Neural progenitor cell (in vitro differentiated cells): ENCODE measurements at places on chromosomes 1 and 21. TPM values are rescaled to one million over a fixed set of nuclear protein-coding genes. Genes with fewer than 3 reads are reported as not detected.

COL6A1 gene
- 12.6 and 52.2 TPM in 2 replicates for total RNA-seq

KCNC4 gene
- total RNA-seq, result 1.3 and 2.0 TPM in 2 replicates

LIX1L gene
- 12.5 and 13.6 TPM in 2 replicates for total RNA-seq

ANKRD34A gene
- 0.06 and 0.28 TPM in 2 replicates for total RNA-seq

GLIS1 gene
- total RNA-seq, result not detected in 2 replicates

LINGO4 gene
- not detected in 2 replicates for total RNA-seq

SYT14 gene
- total RNA-seq, result 8.9 and 16.1 TPM in 2 replicates

KRTAP7-1 gene
- not detected in 2 replicates for total RNA-seq

KIRREL1 gene
- 39.5 and 70.7 TPM in 2 replicates for total RNA-seq

TTC39A gene
- 0.94 and 1.2 TPM in 2 replicates for total RNA-seq

AADACL3 gene
- not detected in 2 replicates for total RNA-seq

CATSPERE gene
- total RNA-seq, result 0.86 and 1.1 TPM in 2 replicates

DNA sequence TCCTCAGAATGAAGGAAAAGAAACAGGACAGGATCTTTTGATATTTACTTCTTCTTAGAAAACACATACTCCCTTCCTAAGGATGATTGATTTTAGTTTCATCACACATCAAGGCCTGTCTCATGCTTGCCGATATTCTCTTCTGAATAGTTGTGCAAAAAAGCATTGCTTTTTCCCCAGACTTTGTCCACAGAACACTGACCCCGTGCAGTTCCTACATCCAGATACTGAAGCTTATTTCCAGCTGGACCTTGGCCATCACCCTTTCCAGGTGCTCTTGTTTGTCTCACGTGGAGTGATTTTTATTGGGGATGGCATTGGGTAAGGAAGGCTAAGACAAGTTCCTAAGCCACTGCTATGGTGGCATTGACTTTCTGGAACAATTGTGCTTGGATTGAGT, 197.3 kb upstream of the HOOK1 start:
- H3K4me1 ChIP-seq, result no peaks in the 10 kb centered on the region
- no peak for DNase-seq
- no peaks in the 10 kb centered on the region for H3K27me3 ChIP-seq
- H3K27ac ChIP-seq, result no peak overlapping the region
- H3K36me3 ChIP-seq, result no peaks in the 10 kb centered on the region

DNA sequence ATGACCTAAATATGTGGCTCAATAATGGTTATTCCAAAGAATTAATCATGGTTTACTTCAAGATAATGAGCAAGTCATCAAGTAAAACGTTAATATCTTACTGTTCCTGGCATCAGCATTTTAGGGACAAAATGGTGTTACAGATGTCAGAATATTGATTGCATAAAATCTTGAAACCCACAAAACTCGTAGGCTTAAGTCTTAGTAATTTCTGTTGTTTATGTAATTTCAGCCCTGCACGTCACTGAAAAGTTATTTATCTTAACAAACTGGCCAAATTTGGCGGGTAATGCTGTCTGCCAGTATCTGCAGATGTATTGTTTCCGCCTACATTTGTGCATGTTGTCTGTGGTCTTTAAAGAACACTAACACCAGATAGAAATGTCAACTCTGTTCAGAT, 25.8 kb downstream of the CDC7 start:
- no peaks in the 10 kb centered on the region for H3K27me3 ChIP-seq
- peaks cover 6% of the 10 kb centered on the region for H3K4me1 ChIP-seq
- H3K36me3 ChIP-seq, result peaks cover 5% of the 10 kb centered on the region
- H3K27ac ChIP-seq, result no peak overlapping the region

DNA sequence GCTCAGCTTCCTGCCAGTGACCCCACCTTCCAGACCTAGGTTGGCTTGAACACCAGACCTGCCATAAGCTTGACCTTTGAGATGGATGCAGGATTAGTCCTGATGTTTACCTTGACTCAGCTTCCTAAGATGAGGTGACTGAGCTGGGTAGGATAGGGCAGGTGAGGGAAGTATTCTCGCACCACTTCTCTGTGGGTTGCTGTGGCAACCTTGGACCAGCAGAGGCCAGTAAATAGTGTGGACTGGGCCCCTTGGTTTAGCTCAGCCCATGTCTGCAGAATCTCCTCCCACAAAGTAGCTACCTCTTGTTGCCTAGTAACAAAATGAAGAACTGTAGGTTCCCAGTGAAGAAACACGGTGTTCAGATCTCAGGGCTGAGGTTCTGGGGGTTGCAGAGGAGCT, 8.4 kb downstream of the RPS6KA1 start:
- no peak overlapping the region for H3K27ac ChIP-seq
- H3K27me3 ChIP-seq, result no peaks in the 10 kb centered on the region
- H3K4me1 ChIP-seq, result peaks cover 7% of the 10 kb centered on the region
- H3K36me3 ChIP-seq, result no peaks in the 10 kb centered on the region
- no peak overlapping the region for H3K4me3 ChIP-seq

- H3K27ac ChIP-seq, result no peak overlapping the region
- no peaks in the 10 kb centered on the region for H3K4me1 ChIP-seq
- DNase-seq, result no peak
- H3K36me3 ChIP-seq, result no peaks in the 10 kb centered on the region
- H3K27me3 ChIP-seq, result no peaks in the 10 kb centered on the region
Measured at GRCh38 chr1:227416156-227416830, 98.0 kb upstream of the CDC42BPA start.

GRCh38 chr1:234258071-234258470, 115.2 kb upstream of the COA6 start:
- no peak overlapping the region for H3K4me3 ChIP-seq
- H3K27me3 ChIP-seq, result no peaks in the 10 kb centered on the region
- no peaks in the 10 kb centered on the region for H3K4me1 ChIP-seq
- no peak for DNase-seq
- H3K27ac ChIP-seq, result no peak overlapping the region
- H3K36me3 ChIP-seq, result no peaks in the 10 kb centered on the region

DNA sequence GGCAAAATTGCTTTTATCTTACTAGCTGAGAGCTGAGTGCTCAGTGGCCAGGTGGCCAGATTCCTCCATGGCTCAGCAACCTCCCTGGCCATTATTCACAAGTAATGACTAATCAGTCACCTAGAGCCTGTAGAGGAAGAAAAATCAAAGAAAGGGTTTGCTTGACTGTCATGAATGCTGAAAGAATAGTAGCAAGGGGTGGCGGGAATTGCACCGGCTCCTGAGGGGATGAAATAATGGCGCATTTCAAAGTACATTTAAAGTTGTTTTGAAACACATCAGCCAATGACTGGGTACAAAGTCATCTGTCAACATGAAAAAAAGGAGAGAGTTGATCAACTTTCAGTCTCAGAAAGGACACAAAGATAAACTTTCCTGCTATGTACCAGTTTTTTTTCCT, 99.5 kb downstream of the OMA1 start:
- no peaks in the 10 kb centered on the region for H3K36me3 ChIP-seq
- peak; percentile 33 for DNase-seq
- peaks cover 26% of the 10 kb centered on the region for H3K4me1 ChIP-seq
- no peaks in the 10 kb centered on the region for H3K27me3 ChIP-seq
- no peak overlapping the region for H3K4me3 ChIP-seq
- no peak overlapping the region for H3K27ac ChIP-seq

GRCh38 chr1:61424382-61424781, 300.6 kb downstream of the TM2D1 start:
- no peaks in the 10 kb centered on the region for H3K36me3 ChIP-seq
- no peaks in the 10 kb centered on the region for H3K27me3 ChIP-seq
- no peak for DNase-seq
- H3K4me3 ChIP-seq, result no peak overlapping the region

GRCh38 chr1:161502641-161503393, 2.4 kb upstream of the FCGR2A start:
- H3K4me1 ChIP-seq, result peaks cover 6% of the 10 kb centered on the region
- no peak for DNase-seq
- H3K27me3 ChIP-seq, result peaks cover 35% of the 10 kb centered on the region
- no peaks in the 10 kb centered on the region for H3K36me3 ChIP-seq

DNA sequence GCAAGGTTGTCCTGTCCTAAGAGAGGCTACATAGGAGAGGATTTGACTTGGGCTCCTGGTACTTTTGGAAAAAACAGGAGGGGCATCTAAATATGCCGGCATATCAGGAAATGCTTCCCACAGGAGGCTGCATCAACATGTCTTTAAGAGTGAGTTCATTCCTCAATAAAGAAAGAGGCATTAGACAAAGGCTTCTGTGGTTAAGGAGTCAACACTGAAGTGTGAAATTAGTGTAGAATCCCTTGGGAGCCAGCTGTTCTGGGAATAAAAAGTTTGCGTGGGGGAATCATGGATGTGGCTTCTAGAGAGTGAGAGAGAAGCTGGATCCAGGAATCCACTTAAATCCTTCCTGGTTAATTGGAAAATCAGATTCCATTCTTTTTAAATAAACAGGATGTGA, 69.5 kb downstream of the DNM3 start:
- H3K27ac ChIP-seq, result no peak overlapping the region
- H3K4me1 ChIP-seq, result peaks cover 8% of the 10 kb centered on the region
- H3K36me3 ChIP-seq, result no peaks in the 10 kb centered on the region
- H3K27me3 ChIP-seq, result no peaks in the 10 kb centered on the region
- no peak for DNase-seq
- H3K4me3 ChIP-seq, result no peak overlapping the region

- H3K4me3 ChIP-seq, result no peak overlapping the region
- H3K36me3 ChIP-seq, result no peaks in the 10 kb centered on the region
- H3K27ac ChIP-seq, result no peak overlapping the region
- no peak for DNase-seq
- H3K4me1 ChIP-seq, result no peaks in the 10 kb centered on the region
Measured at GRCh38 chr21:35579520-35580293, 480.6 kb downstream of the SETD4 start.

DNA sequence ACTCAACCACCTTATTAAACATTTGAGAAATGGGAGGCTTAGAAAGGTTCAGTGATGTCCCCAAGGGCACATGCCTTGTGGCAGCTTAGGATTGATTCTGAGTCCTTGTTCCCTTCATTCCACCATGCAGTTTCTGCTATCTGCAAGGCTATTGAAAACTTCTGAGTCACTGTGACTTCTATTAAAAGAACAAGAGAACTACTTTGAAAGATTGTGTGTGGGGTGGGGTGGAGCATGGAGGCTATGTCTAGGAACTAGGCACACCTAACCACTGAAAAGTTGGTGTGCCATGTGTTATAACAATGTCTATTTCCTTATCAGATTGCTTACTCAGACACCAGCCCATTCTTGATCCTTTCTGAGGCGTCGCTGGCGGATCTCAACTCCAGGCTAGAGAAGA, 10.8 kb downstream of the MTARC1 start:
- no peak overlapping the region for H3K4me3 ChIP-seq
- H3K4me1 ChIP-seq, result no peaks in the 10 kb centered on the region
- no peak overlapping the region for H3K27ac ChIP-seq
- DNase-seq, result no peak

DNA sequence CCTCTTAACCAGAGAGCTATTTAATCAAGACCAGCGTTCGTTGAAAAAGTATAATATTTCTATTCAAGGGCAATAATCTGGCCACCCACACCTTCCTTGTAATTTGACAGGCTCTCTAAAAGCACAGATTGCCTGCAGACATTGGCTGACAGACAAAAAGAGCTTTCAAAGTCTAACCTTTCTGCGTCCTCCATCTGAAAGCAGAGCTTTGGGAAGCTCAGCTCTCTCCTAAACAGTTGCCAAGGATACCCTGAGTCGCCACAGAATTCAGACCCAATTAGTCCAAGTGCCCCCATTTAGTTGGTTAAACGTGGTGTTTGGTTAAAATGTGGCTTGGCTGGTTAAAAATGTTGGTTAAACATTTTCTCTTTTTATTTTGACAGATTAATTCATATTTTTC, 33.7 kb upstream of the PLA2G2C start:
- H3K36me3 ChIP-seq, result no peaks in the 10 kb centered on the region
- H3K4me1 ChIP-seq, result peaks cover 16% of the 10 kb centered on the region
- peaks cover 45% of the 10 kb centered on the region for H3K27me3 ChIP-seq
- DNase-seq, result peak; percentile 28
- H3K4me3 ChIP-seq, result no peak overlapping the region

DNA sequence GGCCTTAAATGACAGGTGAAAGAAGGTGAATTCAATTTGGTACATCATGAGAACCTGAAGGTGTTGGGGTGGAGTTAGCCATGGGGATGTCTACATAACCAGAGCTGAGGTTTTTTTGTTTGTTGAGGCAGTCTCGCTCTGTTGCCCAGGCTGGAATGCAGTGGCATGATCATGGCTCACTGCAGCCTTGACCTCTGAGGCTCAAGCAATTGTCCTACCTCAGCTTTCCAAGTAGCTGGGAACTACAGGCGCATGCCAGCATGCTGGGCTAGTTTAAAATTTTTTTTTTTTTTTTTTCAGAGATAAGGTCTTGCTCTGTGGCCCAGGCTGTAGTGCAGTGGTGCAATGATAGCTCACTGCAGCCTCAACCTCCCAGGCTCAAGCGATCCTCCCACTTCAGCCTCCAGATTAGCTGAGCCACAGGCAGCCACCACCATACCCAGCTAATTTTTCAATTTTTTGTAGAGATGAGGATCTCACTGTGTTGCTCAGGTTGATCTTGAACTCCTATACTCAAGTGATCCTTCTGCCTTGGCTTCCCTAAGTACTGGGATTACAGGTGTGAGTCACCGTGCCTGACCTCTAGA, 1.9 kb upstream of the MPZ start:
- DNase-seq, result no peak
- H3K27me3 ChIP-seq, result no peaks in the 10 kb centered on the region
- H3K4me1 ChIP-seq, result peaks cover 26% of the 10 kb centered on the region
- H3K27ac ChIP-seq, result no peak overlapping the region

GRCh38 chr1:181646710-181647109, 163.4 kb downstream of the CACNA1E start:
- no peak overlapping the region for H3K4me3 ChIP-seq
- H3K4me1 ChIP-seq, result no peaks in the 10 kb centered on the region
- H3K27ac ChIP-seq, result no peak overlapping the region
- DNase-seq, result no peak
- H3K27me3 ChIP-seq, result no peaks in the 10 kb centered on the region
- H3K36me3 ChIP-seq, result no peaks in the 10 kb centered on the region

- H3K27me3 ChIP-seq, result peaks cover 19% of the 10 kb centered on the region
- H3K27ac ChIP-seq, result no peak overlapping the region
- DNase-seq, result no peak
- peaks cover 64% of the 10 kb centered on the region for H3K4me1 ChIP-seq
- H3K4me3 ChIP-seq, result no peak overlapping the region
- no peaks in the 10 kb centered on the region for H3K36me3 ChIP-seq
Measured at GRCh38 chr1:205438213-205439158, 16.6 kb upstream of the LEMD1 start.

DNA sequence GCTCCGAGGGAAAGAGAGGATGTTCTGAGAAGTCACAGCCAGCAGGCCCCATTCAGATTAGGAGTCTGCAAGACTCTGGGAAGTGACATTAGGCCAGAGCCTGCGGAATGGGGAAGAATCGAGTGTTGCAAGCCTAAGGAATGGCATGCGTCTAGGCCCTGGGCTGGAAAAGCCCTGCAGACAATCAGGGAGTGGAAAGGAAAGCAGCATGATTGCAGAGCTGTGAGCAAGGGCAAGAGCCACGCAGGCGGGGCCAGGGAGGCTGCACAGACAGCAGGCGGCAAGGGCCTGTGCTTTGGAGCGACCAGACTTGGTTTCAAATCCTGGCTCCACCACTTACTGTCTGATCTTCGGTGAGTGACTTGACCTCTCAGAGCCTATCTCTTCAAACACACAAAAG, 118.2 kb downstream of the RRAGC start:
- H3K27me3 ChIP-seq, result no peaks in the 10 kb centered on the region
- H3K27ac ChIP-seq, result no peak overlapping the region
- H3K36me3 ChIP-seq, result no peaks in the 10 kb centered on the region
- no peaks in the 10 kb centered on the region for H3K4me1 ChIP-seq
